ENCODE measurements at places on chromosomes 1 and 21.

- no peak for DNase-seq
Measured at GRCh38 chr1:224259986-224260385, 70.0 kb downstream of the NVL start.

DNA sequence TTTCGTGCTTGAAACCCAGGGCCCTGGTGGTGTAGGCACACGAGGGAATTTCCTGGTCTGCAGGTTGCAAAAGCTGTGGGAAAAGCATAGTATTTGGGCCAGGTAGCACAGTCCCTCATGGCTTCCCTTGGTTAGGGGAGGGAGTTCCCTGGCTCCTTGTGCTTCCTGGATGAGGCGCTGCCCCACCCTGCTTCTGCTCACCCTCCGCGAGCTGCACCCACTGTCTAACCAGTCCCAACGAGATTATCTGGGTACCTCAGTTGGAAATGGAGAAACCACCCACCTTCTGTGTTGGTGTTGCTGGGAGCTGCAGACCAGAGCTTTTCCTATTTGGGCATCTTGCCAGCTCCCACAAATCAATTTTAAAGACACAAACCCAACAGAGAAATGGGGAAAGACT is 183.0 kb downstream of the PHTF1 start:
- DNase-seq: no peak

- no peak for DNase-seq
Measured at GRCh38 chr21:41142051-41142795, 25.7 kb upstream of the BACE2 start.

DNA sequence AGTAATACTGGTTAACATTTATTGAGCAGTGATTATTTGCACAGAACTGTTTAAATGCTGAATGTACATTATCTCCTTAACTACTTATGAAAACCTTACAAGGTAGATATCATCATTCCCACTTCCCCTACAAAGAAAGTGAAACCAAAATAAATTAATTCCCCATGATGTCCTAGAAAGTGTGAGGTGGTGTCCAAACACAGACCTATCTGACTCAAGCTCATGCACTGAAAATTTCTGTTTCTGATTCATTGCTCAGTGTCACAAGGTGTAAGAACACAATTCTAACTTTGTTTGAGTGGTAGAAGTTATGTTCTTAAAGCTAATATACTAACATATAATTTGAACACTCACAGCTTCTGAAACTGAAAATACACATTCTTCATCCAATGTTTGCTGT is 178.7 kb downstream of the MRPL39 start:
- DNase-seq: no peak

DNA sequence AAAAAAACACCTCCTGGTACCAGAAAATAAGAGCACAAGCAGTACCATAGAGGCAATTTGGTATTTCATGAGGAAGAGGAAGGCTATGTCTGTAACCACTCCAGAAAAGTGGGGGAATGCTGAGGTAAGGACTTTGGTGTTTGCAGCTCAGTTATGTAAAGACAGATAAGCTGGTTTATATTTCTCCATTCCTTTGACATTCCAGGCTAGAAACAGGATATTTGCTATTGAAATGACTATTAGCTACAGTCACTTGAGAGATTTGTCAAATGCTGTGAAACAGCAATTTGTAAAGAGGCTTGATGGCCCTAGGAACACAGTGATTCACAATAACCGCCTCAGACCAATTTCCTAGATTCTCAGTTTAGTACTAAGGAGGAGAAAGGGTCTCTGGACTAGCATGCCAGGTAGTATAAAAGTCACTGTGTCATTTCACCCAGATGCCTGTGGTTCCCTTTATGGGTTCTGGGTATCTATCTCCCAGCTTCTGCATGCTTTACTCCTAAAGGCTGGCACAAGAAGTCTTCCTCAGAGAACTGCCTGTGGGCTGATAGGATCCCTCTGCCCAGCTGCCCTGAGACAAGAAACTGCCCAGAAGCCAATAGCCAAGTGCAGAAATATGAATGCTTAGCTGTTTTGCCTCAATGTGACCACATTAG is 80.5 kb downstream of the VCAM1 start:
- DNase-seq: no peak

Measured in Panc1 (cell line).